ENCODE measurements at places on chromosomes 11 and 22. TPM values are rescaled to one million over a fixed set of nuclear protein-coding genes. Genes with fewer than 3 reads are reported as not detected.

DNA sequence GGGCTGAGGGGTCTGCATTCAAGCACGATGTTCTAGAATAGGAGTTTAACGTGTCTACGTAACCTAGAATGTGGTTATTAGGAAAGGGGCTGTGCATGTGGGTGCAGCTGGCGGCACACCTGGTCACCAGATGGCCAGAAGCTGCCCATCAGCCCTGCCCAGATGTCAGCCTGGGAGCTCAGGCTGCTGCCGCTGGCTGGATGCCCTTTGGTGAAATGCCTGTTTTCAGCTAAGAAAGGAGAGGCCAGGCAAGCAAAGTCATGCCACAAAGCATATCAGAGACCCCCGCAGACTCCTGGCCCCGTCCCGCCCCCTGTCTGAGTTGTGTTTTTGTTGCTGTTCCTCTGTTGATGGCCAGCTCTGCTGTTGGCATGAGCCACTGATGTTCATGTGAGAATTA is 11.3 kb upstream of the ADORA2A start:
- no peak for DNase-seq

- no peak for DNase-seq
These were observed 11.0 kb downstream of the RBFOX2 start for GRCh38 chr22:36017651-36018091.

DNA sequence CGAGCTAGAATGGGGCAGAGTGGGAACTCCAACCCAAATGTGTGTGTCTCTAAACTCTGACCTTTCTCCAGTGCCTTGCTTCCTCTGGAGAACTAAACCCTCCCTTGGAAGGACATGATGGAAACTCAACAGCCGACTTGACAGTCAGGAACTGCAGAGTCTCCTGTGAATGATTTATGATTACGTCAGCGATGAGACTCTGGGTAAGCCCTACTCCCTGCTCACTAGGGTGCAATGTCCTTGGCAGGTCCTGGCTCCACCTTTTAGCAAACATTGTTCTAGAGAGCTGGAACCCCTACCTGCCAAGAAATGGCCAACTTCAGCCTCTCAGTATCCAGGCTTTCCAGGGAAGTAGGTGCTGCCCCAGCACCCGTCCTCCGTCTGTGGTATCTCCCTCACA is 96.1 kb upstream of the CD82 start:
- no peak for DNase-seq

GRCh38 chr11:98565311-98565710 is 455.4 kb upstream of the CNTN5 start:
- no peak for DNase-seq

DNA sequence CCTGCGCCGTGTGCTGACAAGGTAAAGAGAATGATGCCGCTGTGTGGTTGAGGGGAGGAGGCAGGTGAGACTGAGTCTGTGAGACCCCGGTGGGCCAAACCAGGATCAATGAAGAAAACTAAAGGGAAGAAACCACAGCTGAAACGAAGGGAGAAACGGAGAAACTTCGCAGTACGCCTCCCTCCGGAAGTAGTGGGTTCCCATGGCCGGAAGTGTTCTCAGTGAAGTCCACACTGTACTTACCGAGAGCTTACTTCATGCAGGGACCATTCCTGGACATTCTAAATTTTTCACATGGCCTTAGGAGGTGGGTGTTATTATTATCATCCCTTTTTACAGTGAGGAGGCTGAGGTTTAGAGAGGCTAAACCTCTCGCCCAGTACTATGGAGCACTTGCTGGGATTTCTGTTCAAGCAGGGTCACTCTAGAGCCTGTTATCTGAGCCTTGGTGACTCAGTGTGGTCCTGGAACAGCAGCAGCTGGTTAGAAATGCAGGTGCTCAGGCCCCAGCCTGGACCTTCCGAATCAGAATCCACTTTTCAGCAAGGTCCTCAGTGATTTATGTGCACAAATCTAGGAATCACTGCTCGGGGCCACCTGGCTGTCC is 17.9 kb downstream of the CD5 start:
- DNase-seq, result no peak

GRCh38 chr11:76048763-76049162 is 157.5 kb downstream of the WNT11 start:
- no peak for DNase-seq

GRCh38 chr11:18566406-18566805 is 22.1 kb downstream of the UEVLD start:
- DNase-seq, result no peak

- no peak for DNase-seq
These were observed 24.7 kb downstream of the NCF4 start for GRCh38 chr22:36885474-36885873.

- DNase-seq, result no peak
These were observed 924.3 kb downstream of the TBC1D22A start for GRCh38 chr22:47686594-47687345.

DNA sequence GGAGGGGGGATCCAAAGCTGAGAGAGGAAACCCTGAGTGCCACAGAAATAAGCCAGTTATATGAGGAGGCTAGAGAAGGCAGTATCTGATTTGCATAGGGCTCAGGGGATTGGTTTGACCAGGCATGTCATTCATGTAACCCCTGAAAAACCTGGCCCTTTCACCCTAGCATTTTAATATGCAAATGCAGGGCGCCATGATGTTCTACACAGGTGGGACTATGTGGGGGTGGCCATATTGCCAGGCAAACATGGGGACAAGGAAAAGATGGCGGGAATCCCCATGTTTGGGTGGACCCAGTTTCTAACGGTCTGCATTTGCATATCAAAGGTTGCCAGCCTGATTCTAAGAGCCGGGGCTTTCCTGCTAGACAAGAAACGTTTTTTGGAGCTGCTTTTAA is 27.2 kb downstream of the CSF2RB start:
- DNase-seq, result no peak

DNA sequence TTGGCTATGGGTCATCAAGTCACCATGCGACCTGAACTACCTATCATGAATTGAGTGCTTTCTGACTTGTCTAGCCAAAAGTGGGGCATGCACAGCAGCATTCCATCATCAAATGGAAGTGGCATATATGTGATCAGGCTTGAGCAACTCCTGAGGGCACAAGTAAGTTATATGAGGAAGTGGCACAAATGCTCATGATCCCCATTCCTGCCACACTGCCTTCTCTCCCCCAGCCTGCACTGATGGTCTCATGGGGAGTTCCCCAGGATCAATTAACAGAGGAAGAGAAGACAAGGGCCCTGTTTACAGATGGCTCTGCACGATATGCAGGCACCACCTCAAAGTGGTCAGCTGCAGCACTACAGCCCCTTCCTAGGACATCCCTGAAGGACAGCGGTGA is 21.8 kb downstream of the MS4A4E start:
- no peak for DNase-seq

DNA sequence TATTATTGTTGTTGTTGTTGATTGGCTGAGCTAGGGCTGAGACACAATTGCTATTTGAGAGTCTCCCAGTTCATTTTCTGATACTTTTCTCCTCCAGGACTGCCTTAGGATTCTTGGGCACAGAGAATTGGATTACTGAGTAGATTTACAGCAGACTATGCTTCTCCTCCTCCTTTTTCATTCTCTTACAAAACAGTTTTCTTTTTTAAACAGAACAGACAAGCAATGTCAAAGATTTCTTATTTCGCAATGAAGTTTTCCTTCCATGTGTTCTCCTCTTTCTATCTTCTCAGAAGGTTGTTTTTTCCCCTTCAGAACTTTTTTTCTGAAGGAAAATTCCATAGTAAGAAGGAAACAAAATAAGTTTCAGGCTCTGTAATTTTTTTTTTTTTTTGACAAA is 19.8 kb upstream of the TIMP3 start:
- no peak for DNase-seq

GRCh38 chr11:19557720-19558140 is 154.9 kb upstream of the NAV2 start:
- DNase-seq, result peak; percentile 71

SYT8 gene
- total RNA-seq, result not detected

IFITM1 gene
- 13.4 TPM for total RNA-seq

KRTAP5-7 gene
- total RNA-seq, result not detected

HEPACAM gene
- not detected for total RNA-seq

SF3A1 gene
- total RNA-seq, result 35.3 TPM

DNAJB7 gene
- not detected for total RNA-seq

RIMBP3B gene
- total RNA-seq, result not detected

OR2AG1 gene
- total RNA-seq, result not detected
